Skin of body (tissue), 3 donors: ENCODE measurements at places on chromosomes 6 and 20. TPM values are rescaled to one million over a fixed set of nuclear protein-coding genes. Genes with fewer than 3 reads are reported as not detected.

ZDHHC14 gene
- 5.5 TPM for total RNA-seq

DNA sequence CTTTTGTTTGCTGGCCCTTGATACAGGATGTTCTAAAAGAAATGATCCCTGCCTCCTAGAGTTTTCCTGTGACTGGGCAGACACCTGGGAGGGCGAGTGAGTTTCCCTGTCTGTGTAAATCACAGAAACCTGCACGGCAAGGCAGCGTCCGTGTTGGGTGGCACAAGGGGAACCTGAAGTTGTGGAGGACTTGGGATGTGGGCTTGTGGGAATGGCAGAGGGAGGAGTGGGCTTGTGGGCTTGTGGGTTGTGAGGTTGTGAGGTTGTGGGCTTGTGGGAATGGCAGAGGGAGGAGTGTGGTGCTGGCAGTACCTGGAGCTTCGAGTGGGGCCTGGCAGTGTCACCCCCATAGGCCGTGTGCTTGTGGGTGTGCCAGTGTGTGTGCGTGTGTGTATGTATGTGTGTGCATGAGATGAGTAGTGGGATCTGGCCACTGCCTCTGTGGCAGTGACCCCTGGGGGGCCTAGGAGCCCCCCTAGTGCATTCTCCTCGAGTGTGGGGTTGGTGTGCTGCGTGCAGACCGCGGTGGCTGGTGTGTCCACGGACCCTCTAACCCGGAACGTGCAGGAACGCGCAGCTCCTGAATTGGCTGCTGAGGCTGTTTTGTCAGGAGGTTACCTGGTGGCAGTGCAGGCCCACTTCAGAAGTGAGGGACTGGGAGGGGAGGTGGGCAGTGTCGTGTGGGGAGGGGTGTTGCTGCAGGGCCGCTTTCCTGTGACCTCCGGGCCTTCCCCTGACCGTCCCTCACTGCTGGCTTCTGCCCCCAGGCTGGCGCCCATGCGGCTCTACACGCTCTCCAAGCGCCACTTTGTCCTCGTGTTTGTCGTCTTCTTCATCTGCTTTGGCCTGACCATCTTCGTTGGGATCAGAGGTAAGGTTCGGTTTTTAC lies 13.0 kb downstream of the TMEM181 start:
- no peak for DNase-seq

- DNase-seq, result no peak
These were observed 107.3 kb downstream of the OGFRL1 start for GRCh38 chr6:71395731-71396409.

- no peak for DNase-seq
These were observed 32.1 kb downstream of the TGM3 start for GRCh38 chr20:2327620-2328555.

PNLDC1 gene
- 0.30 TPM for total RNA-seq

DNA sequence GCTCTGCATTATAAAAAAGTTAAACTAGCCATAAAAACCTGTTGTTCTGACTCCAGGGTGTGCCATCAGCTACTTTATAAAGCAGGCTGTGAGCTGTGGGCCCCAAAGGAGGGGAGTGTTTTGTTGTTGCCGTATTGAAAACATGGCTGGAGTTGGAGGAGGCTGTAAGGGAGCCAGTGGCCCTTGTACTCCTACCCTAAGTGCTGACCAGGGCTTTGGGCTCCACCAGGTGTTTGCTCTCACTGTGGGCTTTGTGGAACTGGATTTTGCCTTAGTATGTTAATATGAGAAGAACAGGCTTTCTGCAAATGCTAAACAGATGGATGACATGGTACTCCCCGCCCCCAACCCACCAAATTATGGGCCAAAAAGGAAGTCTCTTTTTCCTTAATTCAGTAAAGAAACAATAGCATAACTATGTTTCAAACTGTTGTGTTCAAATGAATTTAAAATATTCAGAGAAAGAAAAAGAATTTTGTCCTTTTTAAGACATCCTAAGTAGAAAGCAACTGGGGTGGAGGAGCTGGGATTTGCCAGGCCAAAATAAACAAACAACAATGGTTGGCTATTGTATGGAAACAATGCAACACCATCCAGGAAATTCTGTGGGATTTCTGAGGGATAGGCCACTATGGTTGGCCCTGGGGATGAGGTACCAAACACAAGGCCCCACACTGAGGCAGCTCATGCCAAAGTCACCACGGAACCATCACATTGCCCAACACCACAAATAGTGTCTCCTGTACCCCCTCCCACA lies 63.3 kb downstream of the PLCG1 start:
- DNase-seq, result no peak

- DNase-seq, result no peak
These were observed 43.1 kb downstream of the ALDH5A1 start for GRCh38 chr6:24537771-24538385.

NOX3 gene
- total RNA-seq, result not detected

DNA sequence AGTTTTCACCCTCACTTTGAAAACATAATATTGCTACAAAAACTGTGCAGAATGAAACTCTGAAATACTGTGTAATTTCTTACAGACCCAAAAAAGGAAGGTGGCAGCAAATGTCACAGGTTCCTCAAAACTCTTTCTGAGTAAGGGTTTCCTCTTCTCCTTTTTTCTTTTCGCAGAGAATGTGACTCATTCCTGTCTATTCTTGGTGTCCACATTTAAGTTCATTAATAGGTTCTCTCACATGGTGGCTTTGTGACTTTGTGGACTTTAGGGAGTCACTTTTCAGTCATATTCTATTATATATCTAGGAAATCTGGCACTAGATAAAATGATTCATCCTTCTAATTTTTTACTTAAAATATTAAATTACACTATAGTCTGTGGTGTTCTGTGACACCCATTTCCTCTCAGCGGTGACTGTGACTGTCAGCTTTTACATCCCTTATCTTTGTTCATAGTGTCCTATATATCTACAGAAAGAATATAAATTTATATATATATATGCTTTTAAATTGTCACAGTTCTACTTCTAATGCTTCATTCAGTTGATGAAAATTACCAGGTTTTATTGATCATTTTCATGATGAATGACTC lies 126.8 kb upstream of the HCRTR2 start:
- DNase-seq, result no peak

GRCh38 chr6:4209196-4209595 lies 73.8 kb upstream of the ECI2 start:
- no peak for DNase-seq

NPBWR2 gene
- total RNA-seq, result not detected

DNA sequence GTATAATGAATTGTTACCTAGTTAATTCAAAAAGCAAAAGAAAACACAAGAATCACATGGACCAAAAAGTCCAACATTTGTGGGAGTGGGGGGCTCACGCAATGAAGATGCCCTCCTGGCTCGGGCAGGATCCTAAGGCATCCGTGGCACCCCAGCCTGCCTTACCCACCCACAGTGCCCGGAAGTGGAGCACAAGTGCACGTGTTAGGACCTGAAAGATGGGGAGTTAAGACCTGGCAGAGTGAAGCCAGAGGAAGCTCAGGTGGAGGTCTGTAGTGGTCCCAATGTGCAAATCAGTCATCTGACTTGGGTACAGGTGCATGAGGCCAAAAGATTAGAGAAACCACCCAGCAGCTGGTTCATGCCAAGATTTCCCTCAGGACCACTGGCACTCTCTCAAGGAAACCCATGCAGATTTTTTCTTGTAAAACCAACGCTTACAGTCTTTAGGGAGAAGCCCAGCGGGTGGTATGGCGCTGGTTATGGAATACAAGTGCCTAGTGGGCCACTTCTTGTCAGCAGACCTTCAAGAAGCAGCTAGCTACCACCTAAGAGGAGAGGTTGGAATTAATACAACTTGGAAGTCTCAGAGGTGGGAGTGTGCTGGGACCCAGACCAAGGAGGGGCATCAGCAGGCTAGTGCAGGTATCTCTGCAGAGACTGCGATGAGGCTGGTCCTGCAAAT lies 42.1 kb downstream of the BFSP1 start:
- DNase-seq, result no peak

- peak; percentile 95 for DNase-seq
These were observed 481.1 kb downstream of the BMP2 start for GRCh38 chr20:7248281-7249201.

DNA sequence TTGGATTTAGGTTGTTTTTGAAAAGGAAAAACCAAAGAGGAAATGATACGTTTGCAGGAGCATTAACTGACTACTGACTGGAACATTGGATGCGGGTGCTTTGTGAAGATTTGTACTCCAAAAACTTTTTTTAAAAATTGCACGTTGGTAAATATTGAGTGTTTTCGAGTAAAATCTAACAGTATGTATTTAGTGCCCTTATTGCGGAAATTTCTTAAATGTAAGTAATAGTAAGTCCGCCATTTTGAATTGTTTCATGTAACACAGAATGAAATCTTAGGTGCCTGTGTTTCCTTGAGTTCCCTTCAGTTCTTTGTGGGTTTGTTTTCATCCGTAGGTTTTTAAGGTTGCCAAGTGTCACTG lies 15.2 kb upstream of the LIN28B start:
- DNase-seq, result no peak

PSORS1C1 gene
- 5.9 TPM for total RNA-seq

GRCh38 chr6:14174226-14174625 lies 56.7 kb downstream of the CD83 start:
- DNase-seq, result no peak

GRCh38 chr6:71321314-71321713 lies 32.7 kb downstream of the OGFRL1 start:
- no peak for DNase-seq

TNXB gene
- 64.4 TPM for total RNA-seq

DNA sequence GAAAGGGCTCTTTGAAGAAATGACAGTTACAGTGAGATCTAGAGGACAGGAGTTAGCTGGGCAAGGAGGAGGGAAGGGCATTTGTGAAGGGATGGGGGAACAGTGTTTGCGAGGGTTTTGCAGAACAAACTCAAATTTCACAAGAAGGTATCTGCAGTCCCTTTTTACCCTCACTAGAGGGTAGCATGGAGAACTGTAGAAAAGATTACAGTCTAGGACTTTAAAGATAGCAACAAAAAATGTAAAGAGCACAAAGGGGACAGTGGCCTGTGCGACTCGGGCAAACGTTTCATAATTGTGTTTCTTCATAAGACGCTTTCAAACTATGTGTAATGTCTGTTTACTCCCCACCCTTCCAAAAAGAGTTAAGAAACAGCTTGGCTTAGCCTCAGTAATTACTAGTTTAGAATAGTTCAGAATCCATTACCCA lies 21.2 kb upstream of the ASXL1 start:
- no peak for DNase-seq

- no peak for DNase-seq
These were observed 356.4 kb downstream of the CDH4 start for GRCh38 chr20:61608275-61609085.

GRCh38 chr6:169907419-169908115 lies 156.1 kb downstream of the ERMARD start:
- DNase-seq, result no peak

GRCh38 chr6:85390775-85391174 lies 59.1 kb upstream of the NT5E start:
- no peak for DNase-seq

GRCh38 chr6:121651420-121651819 lies 216.0 kb downstream of the GJA1 start:
- peak; percentile 16 for DNase-seq

DNA sequence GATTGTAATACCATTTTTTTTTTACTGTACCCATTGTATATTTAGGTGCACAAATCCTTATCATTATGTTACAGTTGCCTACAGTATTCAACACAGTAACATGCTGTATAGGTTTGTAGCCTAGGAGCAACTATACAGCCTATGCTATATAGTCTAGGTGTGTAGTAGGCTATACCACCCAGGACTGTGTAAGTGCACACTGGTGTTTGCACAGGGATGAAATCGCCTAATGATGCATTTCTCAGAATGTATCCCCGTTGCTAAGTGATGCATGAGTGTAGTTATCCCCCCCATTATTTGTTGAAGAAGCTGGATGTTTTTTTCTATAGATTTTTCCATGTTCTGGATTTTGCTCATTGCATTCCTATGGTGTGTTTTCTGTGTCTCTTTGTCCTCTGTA lies 12.9 kb downstream of the RALY start:
- DNase-seq, result no peak

DNA sequence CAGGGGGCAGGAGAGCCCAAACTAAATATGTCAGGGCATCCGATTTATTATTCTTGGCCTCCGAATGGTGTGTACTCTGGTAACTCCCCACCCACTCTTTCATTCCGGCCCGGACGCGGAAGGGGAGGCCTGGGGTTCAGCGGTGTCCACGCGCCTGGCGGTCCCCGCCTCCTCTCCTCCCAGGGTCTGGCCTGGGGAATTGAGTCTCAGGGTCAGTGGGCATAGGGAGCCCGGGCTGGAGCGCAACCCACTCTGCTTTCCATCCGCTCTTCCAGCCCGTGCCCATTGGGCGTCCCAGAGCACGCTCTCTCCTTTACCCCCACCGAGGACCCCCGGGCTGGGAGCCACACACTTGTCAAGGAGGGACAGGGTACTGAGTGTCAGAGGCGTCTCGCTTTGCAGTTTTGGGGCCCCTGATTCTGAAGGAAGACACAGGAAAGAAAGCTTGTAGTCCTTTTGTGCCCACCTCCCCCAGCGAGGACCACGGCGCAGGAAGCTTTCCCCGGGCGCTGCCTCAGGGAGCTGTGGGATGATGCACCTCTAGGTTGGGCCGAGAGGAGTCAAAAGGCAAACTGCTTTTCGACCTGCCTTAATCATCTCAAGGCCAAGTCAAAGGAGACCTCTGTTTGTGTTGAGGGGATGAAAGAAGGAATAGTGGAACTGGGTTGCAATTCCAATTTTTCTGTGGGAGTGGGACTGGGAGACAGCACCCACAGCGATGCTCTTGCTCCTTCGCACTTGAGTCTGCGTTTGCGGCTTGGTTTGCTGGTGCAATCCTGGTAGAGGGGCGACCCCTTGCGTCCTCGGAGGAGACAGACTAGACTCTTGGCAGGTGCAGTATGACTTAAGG lies 2.5 kb downstream of the RSPO3 start:
- DNase-seq, result peak; percentile 87

GRCh38 chr6:10484912-10485311 lies 36.2 kb upstream of the GCNT2 start:
- DNase-seq, result no peak

DNA sequence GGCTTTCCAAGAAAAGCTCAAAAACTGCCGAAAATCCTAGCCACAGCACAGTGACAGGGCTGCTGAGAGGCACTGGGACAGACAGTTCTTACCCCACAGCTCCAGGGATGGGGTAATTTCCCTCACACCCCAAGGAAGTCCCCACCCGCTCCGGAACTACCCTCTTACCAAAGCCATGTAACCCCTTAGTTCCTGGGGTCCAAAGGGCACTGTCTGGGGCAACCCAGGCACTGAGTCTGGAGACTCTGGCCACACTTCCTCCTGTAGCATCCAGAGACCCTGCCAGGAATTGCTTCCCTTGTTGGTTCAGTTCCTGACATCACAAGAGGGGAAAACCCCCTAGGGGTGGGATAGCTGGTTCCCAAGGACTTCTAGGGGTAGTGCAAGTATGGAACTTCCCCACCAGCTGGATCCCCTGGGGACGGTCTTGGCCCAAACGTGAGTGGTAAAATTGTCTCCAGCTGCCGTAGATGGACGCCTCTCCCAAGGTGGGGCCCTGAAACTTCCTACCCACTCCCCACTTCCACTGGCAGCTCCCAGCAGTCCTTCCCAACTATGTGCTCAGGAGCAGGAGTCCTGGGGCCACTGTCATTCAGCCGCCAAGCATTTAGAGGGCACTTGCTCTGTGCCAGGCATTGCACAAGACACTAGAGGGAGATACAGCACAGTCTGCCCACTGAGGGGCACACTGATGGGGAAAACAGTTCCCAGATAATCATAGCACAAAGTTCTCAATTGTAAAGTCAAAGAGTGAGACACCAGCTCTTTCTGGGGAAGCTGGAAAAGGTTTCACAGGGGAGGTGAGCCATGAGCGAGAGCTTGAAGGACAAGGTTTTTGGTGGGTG lies 17.2 kb upstream of the HCK start:
- no peak for DNase-seq

ULBP1 gene
- 0.69 TPM for total RNA-seq
